ENCODE measurements at places on chromosomes 5 and 9. TPM values are rescaled to one million over a fixed set of nuclear protein-coding genes. Genes with fewer than 3 reads are reported as not detected.

DNA sequence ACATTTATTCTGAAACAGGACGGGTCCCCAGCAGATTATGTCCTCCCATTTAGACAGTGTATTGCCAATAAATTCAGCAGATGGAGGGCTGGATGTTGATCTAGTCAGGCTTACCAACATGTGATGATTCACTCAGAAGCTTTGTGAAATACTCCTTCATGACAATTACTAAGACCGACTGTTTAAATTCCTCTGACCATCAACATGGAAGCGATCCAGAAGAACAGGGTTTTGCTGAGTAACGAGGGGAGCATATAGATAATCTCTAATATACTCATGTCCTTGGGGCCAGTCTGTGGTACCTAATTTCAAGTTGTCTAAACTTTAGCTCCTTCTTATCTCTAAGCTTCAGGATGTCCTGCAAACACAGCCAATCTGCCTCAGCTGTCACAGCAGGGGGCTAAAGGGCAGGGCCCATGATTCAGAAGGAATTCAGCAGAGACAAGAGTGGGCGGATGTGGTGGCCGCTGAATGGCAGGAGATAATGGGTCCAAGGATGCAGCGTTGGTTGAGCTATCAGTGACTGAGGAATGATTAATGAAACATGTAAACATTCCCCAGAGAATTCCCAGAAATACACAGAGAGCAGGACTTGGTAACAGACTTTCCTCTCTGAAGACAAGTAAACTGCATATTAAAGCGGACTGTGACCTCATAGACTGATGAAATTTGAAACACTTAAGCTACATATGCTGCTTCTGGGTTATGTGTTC, 109.4 kb downstream of the ANKRD55 start:
- peak; percentile 85 for DNase-seq

- peak; percentile 64 for DNase-seq
Observed at GRCh38 chr9:18688581-18689565, 214.9 kb downstream of the ADAMTSL1 start.

DNA sequence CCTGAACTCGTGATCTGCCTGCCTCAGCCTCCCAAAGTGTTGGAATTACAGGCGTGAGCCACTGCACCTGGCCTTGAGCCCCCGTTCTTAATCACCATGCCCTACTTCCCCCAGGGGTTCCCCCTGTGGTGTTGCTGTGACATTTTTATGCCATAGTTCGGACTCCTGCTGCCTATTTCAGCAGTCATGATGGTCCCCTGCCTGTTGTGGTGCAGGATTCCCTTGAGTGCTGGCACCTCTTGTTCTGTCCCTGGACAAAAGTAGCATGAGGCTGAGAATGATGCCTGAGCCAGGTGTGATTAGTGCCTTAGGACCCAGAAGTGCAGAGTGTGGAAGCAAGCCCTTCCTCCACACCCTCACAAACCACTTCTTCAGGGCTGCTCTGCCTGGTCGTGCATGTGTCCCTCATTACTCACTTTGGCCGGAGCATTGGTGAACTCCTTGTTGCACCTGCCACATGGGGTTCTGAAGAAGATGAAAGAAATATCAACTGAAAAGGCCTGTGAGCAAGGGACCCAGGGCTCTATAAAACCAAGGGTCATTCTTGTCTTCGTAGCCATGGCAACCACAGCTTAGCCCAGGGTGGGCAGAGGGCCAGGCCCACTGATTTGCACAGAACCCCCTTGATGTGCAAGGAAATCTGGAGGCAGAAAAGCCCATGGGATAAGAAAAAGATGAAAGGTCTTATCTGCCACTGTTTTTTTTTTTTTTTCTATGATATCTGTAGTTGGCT, 228.0 kb downstream of the NTRK2 start:
- no peak for DNase-seq

The BAAT gene
- 0.37 TPM for total RNA-seq

Data from lung (tissue), 17 donors.